Activated CD4-positive, alpha-beta T cell treated with anti-CD3 and anti-CD28 coated beads for 48 hours (primary cell): ENCODE measurements at places on chromosomes 4 and X.

- DNase-seq = no peak
Measured at GRCh38 chrX:15853586-15854079, 980 bp downstream of the AP1S2 start.

- DNase-seq = no peak
Measured at GRCh38 chr4:158850800-158851644, 82.2 kb downstream of the FNIP2 start.

DNA sequence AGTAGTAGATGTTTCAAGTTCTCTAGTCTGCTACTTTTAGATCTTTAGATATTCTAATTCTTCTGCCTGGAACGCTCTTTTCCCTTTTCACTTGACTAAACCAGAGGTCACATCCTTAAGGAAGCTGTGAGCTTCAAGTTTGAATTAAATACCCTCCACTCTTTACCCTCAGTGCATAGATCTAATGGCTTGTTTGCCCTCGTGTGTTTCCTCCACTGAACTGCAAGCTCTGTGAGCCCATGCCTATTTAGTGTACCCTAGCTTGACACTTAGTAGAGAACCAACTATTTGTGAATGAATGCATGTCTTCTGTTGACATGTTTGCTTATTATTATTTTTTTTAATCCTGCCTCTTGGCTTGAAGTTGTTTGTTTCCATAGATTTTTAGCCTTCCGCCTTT lies 138.3 kb downstream of the PDE5A start:
- DNase-seq = no peak

DNA sequence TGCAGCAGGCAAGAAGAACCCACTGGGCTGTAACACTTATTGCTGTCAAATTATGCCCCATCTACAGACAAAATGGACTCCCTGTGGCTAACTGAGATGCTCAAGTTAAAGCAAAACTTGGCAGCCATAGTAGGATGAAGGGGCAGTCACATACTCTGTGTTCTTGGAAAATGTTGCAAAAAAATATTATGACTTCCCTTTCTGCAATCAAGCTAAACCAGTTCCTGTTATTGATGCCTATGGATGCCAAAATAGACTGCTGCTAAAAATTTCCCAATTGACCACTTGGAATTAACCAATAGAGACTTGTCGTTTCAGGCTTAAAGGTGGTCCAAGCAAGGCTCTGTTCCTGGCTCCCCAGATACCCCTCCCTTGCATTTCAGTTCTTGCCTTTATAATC lies 49.5 kb downstream of the IQCM start:
- no peak for DNase-seq

GRCh38 chr4:10079912-10080588 lies 36.5 kb downstream of the WDR1 start:
- no peak for DNase-seq

DNA sequence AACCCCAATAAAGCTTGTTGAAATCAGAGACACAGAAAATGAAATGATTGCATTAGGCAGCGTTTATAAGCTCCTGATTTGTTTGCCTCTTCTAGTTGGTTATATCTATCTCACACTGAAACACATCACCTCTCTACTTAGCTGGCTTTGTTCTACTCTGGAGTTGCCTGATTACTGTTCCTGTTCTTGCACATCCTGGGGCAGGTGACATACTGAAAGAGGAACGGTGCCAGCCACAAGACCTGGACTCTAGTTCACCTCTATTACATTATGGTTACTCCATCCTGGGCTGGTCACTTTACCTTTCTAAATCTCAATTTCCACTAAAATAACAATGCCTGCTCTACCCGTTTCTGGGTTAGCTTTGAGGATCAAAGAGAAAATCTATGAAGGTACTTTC lies 47.9 kb downstream of the TRIM2 start:
- no peak for DNase-seq
